ENCODE measurements at places on chromosomes 2 and 18.

GRCh38 chr2:39380525-39381150 lies 56.4 kb downstream of the MAP4K3 start:
- DNase-seq = no peak

GRCh38 chr2:144115739-144116291 lies 404.1 kb downstream of the ZEB2 start:
- DNase-seq = no peak

GRCh38 chr2:18927525-18928232 lies 338.3 kb upstream of the NT5C1B start:
- DNase-seq = no peak

DNA sequence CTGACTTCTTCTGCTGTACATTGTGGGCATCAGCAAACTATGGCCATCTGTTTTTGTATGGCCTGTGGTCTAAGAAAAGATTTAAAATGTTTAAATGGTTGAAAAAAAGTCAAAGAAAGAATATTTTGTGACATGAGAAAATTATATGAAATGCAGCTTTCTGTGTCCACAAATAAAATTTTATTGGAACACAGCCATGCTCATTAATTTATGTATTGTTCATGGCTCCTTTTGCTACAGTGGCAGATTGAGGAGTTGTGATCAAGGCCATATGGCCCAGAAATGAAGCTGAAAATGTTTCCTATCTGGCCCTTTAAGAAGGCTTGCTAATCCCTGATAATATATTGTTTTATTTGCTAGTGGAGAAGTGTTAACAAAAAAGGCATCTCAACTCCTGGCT lies 162.0 kb downstream of the SLC4A3 start:
- DNase-seq = no peak

DNA sequence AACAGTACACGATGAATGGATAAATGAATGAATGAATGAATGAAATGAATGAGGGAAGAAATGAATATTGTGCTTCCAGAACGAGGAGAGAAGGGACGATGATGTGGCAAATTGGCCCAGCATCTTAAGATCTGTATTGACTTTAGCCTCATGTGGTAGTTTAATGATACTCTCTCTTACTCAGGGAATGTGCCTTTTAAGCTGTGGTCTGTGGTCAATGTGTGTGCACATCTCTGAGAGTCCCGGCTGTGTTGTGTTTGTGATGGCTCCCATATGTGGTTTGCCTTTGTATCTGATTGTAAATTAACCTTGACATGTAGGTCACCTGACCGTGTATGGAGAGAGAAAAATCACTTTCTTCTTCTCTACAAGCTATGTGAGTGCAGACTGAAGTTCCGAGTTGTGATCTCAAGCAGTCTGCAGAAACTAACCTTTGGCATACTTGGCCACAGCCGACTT lies 91.2 kb downstream of the NEDD4L start:
- DNase-seq = no peak

DNA sequence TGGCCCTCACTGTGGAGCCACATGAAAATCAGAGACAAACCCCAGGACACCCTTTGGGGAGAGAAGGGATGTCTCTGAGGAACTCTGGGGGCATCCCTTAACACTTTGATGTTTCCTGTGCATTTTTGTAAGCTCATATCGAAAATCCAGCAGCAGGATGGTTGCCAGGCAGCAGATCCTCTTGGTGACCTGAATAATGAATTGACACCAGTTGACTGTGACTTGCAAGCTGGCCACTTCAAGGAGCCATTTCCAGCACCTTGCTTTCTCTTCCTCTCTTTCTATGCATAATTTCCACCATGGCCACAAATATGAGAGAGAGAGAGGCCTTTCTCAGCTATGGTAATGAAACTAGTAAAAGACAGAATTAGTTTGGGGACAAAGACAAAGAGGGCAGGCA lies 91.7 kb downstream of the NRP2 start:
- no peak for DNase-seq
